ENCODE measurements at places on chromosomes 2 and 18. TPM values are rescaled to one million over a fixed set of nuclear protein-coding genes. Genes with fewer than 3 reads are reported as not detected.

DNA sequence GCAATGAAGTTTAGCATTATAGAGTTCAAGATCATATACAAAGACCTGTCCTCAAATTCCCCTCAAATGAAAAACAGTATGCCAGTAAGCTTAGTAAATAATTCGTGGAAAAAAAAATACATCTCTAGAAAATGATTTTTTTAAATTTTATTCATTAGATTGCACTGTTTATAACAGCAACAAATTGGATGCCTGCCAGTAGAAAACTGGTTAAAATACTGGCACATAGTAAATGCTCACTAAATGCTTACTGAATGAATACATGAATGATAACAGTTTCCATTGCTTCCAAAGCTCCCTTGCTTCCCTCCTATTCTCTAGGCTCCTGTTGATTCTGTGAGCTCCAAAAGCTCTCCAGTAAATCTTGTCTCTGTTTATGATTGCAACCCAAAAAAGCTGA lies 25.5 kb upstream of the SEH1L start:
- DNase-seq = no peak
- H3K27me3 ChIP-seq = peaks cover 14% of the 10 kb centered on the region
- no peaks in the 10 kb centered on the region for H3K36me3 ChIP-seq
- H3K27ac ChIP-seq = no peak overlapping the region
- H3K4me1 ChIP-seq = no peaks in the 10 kb centered on the region
- no peak overlapping the region for H3K4me3 ChIP-seq

DNA sequence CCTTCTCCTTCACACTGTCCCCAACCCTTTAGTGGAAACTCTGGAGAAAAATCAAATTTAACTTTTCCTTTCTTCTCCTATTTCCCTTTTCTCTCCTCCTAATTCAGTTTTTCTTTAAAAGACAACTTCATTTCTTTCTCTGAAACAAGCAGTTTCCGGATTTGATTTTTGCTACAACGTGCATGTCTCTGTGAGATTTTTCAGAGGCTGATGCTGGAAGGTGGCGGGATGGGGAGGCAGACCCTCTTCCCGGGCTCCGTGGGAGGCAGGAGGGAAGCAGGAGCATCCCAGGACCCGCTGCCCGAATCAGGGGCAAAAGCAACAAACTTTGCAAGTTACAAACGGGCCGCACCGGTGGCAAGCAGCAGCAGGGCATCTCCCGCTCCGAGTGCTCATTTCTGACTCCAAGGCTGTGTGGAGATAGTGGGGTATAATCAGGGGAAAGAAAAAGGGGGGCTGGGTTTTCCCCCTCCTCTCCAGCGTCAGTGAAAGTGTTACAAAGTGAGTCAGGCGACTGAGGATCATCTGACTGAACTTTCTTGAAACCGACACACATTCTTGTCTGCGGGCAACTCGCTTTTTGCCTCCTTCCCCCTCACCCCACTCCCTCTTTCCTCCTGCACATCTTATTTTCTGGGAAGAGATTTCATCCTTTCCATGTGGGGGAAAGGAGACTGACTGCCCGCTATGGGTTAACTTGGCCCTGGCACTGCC lies 6.4 kb downstream of the ZEB2 start:
- peaks cover 80% of the 10 kb centered on the region for H3K27me3 ChIP-seq
- peak overlapping the region; percentile 67 for H3K4me3 ChIP-seq
- H3K27ac ChIP-seq = peak overlapping the region; percentile 98
- peaks cover 11% of the 10 kb centered on the region for H3K4me1 ChIP-seq

DNA sequence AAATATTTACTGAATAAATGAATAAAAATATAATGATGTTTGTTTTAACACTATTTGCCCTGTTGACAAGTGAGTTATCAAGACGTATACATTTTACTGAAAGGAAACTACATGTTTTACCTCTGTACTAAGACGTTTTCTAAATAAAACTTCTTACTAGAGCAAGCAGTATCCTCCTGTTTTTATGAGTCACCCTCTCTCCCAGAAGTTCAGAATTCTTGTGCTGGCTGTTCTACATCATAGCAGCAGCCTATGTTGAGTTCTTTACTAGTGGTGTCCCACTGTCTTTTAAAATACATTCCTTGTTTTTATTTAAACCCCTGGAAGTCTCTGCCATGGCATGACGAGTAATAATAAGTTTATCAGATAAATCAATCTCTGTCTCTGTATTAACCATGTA lies 297.4 kb downstream of the CALCRL start:
- no peaks in the 10 kb centered on the region for H3K4me1 ChIP-seq
- DNase-seq = no peak
- no peaks in the 10 kb centered on the region for H3K36me3 ChIP-seq

DNA sequence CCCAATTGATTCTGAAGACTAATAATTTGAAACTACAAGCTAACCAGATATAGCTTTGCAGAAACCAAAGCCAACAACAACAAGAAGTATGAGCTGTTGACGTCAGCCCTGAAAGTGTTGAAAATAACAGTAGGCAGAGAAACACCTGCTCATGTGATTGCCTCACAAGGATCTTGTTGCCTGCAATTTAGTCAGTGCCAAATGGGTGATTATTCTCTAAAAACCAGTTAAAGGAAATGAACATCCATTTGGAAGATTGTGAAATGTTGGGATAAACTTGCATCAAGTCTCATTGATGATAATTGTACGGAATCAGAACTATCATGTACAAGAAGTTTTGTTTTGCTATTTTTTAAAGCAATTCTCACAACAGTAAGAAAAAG lies 2.8 kb downstream of the CYTIP start:
- no peaks in the 10 kb centered on the region for H3K36me3 ChIP-seq
- H3K27me3 ChIP-seq = no peaks in the 10 kb centered on the region
- no peaks in the 10 kb centered on the region for H3K4me1 ChIP-seq
- DNase-seq = no peak
- H3K27ac ChIP-seq = peak overlapping the region; percentile 67

- peaks cover 11% of the 10 kb centered on the region for H3K4me1 ChIP-seq
- H3K27ac ChIP-seq = no peak overlapping the region
- H3K4me3 ChIP-seq = no peak overlapping the region
- H3K36me3 ChIP-seq = no peaks in the 10 kb centered on the region
These were observed 25.0 kb upstream of the ASXL2 start for GRCh38 chr2:25903216-25903776.

DNA sequence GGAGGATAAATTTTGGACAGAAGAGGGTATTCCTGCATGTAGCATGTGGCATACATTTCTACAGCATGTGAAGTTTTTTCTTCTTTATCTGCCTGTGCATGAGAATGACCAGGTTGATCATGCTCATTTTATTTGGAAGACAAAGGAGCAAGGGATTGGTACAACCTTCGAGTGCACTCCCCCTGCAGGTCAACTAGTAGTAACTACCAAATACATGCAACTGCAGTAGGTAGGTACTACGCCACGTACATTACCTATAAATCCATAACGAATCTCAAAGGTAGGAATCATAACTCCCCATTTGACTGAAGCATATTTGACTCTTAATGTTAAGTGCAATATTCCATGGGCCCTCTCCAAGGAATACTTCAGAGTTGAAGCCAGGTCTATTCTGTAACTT lies 763.9 kb downstream of the TSN start:
- no peaks in the 10 kb centered on the region for H3K4me1 ChIP-seq
- H3K27ac ChIP-seq = no peak overlapping the region
- no peaks in the 10 kb centered on the region for H3K27me3 ChIP-seq
- no peak overlapping the region for H3K4me3 ChIP-seq
- no peak for DNase-seq
- H3K36me3 ChIP-seq = no peaks in the 10 kb centered on the region

DNA sequence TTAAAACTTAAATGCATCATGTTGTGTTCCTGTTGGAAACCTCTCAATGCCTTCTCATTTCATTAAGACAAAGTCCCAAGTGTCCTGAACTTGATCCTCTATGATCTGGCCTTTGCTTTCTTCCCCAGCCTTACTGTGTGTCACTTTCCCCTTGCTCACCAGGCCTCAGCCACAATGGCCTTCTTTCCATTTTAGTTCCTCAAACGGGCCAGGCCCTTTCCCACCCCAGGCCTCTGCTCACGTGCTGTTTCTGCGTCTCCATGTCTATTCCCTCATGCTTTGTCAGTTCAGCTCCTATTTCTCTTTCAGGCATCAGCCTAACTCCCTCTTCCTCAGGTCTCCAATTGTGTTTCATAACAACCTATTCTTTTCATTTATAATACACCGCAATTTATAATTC lies 19.5 kb downstream of the CXCR4 start:
- no peaks in the 10 kb centered on the region for H3K4me1 ChIP-seq
- H3K27ac ChIP-seq = no peak overlapping the region
- H3K4me3 ChIP-seq = no peak overlapping the region
- H3K36me3 ChIP-seq = no peaks in the 10 kb centered on the region
- H3K27me3 ChIP-seq = peaks cover 9% of the 10 kb centered on the region

DNA sequence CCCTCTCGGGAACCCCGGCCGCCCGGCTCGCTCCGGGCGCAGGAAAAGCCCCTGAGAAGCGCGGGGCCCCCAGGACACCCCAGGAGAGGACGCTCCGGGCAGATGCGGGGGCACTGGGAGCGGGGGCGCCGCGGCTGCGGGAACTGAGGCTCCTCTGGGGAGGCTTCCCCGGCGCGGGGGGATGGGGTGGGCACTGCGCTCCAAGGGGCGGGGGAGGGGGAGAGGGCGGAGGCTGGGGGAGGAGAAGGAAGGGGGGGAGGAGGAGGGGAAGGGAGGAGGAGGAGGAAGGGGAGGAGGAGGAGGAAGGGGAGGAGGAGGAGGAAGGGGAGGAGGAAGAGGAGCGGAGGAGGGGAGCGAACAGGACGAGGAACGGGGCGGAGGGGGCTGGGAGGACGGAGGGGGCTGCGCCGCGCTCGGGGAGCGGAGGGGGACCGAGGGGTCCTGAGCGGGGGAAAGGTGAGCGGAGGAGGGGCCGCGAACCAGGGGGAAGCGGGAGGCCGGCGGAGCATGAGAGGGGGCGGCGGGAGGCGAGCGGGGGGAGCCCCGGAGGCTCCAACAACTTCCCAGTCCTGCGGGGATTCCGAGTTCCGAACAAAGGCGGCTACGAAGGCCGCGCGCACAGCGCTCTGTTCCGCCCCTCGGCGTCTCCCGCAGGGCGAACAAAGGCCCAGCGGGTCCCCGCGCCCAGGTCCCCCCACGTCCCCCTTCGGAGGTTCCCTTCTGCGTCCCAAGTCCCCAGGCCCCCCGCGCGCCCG lies 742 bp downstream of the PXDN start:
- peaks cover 54% of the 10 kb centered on the region for H3K4me1 ChIP-seq
- H3K27me3 ChIP-seq = no peaks in the 10 kb centered on the region
- H3K27ac ChIP-seq = peak overlapping the region; percentile 92
- peak overlapping the region; percentile 65 for H3K4me3 ChIP-seq
- DNase-seq = no peak

DNA sequence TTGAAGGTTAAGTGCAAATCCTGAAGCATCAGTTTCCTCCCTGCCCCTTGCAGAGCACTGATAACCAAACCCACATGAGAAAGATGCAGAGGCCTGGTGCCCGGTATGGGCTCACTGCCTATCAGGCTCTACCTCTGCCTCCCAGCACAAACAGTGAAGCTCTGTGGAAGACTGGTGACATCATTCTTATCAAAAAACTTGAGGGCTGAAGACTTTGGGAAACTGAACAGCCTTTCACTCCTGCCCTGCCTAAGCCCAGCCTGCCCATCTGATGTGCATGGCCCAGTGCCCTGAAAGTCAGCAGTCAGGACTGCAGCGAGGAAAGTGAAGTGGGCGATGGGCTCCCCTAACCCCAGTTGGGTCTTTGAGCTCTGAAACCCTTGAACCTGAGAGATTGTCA lies 174.8 kb upstream of the ARL4C start:
- no peak for DNase-seq
- H3K4me1 ChIP-seq = no peaks in the 10 kb centered on the region
- no peaks in the 10 kb centered on the region for H3K36me3 ChIP-seq
- no peaks in the 10 kb centered on the region for H3K27me3 ChIP-seq
- H3K4me3 ChIP-seq = no peak overlapping the region
- no peak overlapping the region for H3K27ac ChIP-seq

- no peaks in the 10 kb centered on the region for H3K4me1 ChIP-seq
- H3K27ac ChIP-seq = no peak overlapping the region
- peaks cover 55% of the 10 kb centered on the region for H3K36me3 ChIP-seq
- DNase-seq = no peak
- H3K27me3 ChIP-seq = no peaks in the 10 kb centered on the region
- H3K4me3 ChIP-seq = no peak overlapping the region
These were observed 92.7 kb downstream of the PIK3C3 start for GRCh38 chr18:42047721-42048120.

- no peaks in the 10 kb centered on the region for H3K27me3 ChIP-seq
- no peaks in the 10 kb centered on the region for H3K36me3 ChIP-seq
- no peak overlapping the region for H3K27ac ChIP-seq
- DNase-seq = no peak
- peaks cover 18% of the 10 kb centered on the region for H3K4me1 ChIP-seq
These were observed 25.8 kb downstream of the PKP4 start for GRCh38 chr2:158482594-158482993.

DNA sequence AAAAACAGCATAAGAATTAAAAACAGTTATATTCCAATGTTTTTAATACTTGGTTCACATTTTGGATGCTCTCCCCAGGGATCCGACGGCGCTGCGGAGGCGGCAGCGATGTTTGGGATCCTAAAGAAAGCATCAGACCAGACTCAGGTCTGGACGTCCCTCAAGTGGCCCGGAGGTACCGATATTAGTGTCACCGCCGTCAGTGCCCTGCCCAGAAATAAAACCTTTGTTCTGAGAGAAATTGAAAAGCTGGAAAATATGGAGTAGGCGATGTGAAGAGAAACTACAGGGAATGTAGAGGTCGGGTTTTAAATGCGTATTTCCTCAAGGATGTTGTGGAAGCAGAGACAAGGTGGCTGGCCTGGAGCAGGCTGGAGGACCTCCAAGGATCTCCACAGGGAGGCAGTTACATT lies 683 bp upstream of the TBC1D8 start:
- H3K4me1 ChIP-seq = peaks cover 37% of the 10 kb centered on the region
- H3K36me3 ChIP-seq = no peaks in the 10 kb centered on the region
- no peak for DNase-seq

DNA sequence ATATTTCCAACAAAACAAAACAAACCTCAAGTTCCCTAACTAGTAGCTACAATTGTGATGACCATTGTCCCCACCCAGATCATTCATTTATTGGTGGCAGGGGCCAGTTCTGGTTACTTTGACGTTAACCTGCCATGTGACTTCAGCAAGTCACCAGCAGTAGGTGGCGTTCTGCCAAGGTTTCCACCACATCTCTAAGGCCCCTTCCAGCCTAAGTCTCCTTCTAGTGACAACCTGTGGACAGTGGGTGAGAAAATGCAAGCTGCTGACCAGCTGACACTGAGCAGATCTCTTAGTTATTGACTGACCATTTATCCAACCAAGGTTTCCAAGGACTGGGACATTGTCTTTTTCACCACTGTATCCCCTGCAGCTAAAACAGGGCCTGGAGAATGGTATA lies 98.4 kb downstream of the GPR39 start:
- H3K4me3 ChIP-seq = no peak overlapping the region
- no peaks in the 10 kb centered on the region for H3K27me3 ChIP-seq
- H3K27ac ChIP-seq = no peak overlapping the region
- no peaks in the 10 kb centered on the region for H3K4me1 ChIP-seq
- DNase-seq = no peak

Gene KCTD18
- total RNA-seq = 9.0 TPM

Gene LCT
- not detected for total RNA-seq

Gene SETBP1
- total RNA-seq = 2.6 TPM

Gene ABCB11
- total RNA-seq = not detected

Gene FABP1
- not detected for total RNA-seq

Gene SERPINB11
- 2.1 TPM for total RNA-seq

Gene ESPNL
- 0.88 TPM for total RNA-seq

Gene KRTCAP3
- total RNA-seq = 29.3 TPM

Gene ACKR3
- total RNA-seq = 29.5 TPM

All from esophagus squamous epithelium (tissue), 5 donors.